GM12864 (cell line): ENCODE measurements at places on chromosomes 11 and 22.

- DNase-seq, result no peak
Observed at GRCh38 chr11:117823946-117824420, 561 bp downstream of the FXYD2 start.

DNA sequence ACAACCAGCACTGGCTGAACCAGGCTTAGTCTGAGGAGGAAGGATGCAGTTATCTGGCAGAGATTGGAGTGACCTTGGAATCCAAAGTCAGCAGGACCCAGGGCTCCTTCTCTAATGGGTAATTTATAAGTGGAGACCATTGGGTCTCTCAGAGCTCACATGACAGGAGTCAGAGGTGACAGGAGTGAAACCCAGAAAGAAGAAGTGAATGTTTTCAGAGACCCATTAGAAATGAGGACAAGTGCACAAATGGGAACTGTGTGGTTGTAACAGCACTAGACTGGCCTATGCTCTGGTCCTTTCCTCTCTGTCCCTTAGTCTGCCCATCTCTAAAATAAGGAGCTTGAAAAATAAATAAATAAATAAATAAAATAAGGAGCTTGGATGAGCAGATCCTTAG is 107.4 kb downstream of the SERGEF start:
- DNase-seq, result no peak

DNA sequence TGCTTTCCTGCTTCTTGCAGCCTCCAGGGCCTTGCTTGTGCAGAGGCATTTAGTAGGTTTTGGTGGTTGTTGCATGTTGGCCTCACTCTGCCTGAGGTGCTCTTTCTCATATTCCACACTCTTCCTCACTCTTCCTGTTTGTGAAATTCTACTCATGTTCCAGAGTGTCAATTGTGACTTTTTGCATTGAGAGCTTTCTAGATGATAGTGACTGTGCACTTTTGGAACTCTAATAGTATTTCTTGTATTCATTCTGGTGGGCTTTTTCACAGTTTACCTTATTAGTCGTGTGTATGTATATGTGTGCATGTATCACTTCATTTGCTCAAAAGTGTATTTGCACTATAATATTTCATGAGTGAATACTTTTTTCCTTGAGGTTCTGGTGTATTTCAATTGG is 11.3 kb downstream of the HSD17B12 start:
- DNase-seq, result no peak

DNA sequence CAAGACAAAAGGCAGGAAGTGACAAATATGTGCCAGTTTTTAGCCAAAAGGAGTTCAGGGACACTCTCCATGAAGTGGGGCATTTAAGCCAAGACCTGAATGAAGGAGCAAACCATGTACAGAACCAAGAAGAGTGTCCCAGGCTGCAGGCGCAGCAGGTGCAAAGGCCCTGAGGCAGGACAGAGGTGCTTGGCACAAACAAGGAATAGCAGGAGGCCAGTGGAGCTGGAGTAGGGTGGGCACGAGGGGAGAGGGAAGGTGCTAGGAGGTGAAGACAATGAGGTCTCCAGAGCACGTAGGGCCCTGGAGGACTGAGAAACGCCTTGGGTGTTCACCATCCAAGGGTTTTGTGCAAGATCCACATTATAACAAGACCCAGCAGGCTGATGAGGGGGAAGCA is 474.1 kb downstream of the MN1 start:
- DNase-seq, result no peak

GRCh38 chr11:44565953-44566949 is 788 bp downstream of the CD82 start:
- DNase-seq, result no peak

DNA sequence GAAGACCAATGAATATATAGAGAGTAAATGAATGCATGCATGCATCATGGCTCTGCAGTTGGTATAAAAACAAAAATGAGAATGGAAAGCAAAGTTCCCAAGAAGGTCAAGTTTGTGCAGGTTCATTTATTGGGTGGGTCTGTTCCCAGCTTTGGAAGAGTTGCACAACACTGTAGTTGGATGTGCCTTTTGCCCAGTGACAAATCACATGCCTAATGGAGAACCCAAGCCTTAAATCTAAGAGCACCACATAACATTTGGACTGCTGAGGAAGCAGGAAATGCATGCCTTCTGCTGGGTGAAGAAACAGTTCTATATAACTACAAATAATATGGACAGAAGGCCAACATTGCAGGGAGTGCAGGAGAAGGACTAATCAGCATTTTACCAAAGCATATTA is 30.6 kb downstream of the PRCP start:
- no peak for DNase-seq

GRCh38 chr11:117392001-117392690 is 64.5 kb downstream of the CEP164 start:
- DNase-seq, result no peak

DNA sequence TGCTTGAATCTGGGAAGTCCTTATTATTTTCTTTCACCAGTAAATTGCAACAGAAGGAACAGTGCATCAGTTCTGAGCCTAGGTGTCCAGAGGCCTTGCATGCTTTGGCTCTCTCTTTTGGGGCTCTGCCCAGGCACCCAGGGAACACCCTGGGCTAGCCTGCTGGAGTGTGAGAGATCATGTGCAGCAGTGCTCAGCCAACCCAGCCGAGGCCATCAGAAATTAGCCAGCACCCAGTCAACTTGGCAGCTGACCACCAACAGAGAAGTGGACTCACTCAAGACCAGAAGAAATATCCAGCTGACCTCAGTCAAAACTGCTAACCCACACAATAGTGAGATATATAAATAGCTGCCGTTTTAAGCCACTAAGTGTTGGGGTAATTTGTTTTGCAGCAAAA is 11.2 kb upstream of the P4HA3 start:
- no peak for DNase-seq

- no peak for DNase-seq
Observed at GRCh38 chr22:19206287-19206686, 27.8 kb upstream of the SLC25A1 start.

GRCh38 chr11:133118563-133119268 is 413.6 kb downstream of the OPCML start:
- DNase-seq, result no peak

DNA sequence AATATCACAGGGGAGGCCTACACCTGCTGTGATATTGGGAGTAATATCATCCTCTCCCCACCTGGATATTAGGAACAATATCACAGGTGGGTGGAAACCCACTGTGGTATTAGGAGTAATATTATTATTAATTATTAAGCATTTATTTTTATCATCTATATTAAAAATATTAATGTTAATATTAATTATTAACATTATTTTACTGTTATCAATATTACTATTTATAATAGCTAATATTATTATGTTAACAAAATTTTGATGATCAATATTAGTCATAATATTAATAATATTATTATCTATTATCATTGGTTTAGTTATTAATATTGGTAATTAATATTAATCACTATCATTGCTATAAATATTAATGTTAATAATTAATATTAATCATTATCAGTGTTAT is 161.1 kb upstream of the API5 start:
- DNase-seq, result no peak

DNA sequence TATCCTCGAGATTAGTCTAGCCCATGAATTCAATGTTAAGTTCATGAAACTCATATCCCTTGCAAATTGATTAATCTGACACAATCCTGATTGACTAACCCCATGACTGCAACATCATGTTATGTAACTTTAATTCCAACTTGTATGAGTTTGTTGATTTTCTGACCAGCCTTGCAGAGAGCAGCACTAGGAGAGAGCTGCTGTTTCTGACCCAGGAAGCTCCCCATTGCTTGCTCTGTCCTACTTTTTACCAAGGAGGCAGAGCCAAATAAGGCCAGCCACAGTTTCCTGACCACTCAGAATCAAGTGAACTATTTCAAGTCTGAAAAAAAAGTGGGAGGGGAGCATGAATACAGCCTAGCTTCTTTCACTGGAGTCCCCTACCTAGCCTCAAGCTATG is 13.2 kb downstream of the MPZL3 start:
- DNase-seq, result no peak

DNA sequence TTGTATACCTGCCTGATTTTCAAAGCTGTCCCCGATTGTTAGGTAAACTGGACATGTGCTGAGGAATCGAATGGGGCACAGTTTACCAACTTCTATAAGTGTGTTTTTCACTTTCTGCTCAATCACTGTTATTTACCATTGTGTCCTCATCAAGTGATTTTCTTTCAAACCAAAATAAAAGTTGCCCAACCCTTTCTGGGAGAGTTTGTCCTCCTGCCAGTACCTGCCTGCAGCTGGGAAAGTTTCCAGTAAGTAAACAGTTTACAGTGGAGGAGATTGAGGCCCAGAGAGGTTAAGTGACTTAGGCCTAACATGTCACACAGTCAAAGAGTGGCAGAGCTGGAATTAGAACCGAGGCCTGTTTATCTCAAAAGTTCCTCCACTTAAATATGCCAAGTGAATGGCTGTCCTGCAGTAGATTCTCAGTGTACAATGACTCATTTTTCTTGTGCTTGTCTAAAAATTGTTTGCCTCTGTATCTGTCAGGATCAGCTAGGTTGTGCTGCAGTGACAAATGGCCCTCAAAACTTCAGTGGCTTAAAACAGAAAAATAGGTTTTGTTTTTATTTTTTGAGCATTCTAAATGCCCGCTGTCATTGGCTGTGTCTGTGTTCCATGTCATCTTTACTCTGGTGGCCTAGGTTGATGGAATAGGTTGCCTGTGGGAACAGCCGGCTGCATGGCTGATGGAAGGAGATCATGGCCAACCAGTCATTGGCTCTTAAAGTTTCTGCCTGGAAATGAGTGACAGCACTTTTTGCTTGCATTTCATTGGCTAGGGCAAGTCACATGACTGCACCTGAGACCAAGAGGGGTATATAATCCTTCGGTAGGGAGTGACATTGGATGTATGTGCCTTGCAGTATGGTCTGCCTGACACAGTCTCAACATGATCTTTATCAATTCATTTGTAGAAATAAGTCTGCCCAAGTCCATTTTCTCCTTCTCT is 61.8 kb upstream of the CRYBB3 start:
- DNase-seq, result peak; percentile 18

DNA sequence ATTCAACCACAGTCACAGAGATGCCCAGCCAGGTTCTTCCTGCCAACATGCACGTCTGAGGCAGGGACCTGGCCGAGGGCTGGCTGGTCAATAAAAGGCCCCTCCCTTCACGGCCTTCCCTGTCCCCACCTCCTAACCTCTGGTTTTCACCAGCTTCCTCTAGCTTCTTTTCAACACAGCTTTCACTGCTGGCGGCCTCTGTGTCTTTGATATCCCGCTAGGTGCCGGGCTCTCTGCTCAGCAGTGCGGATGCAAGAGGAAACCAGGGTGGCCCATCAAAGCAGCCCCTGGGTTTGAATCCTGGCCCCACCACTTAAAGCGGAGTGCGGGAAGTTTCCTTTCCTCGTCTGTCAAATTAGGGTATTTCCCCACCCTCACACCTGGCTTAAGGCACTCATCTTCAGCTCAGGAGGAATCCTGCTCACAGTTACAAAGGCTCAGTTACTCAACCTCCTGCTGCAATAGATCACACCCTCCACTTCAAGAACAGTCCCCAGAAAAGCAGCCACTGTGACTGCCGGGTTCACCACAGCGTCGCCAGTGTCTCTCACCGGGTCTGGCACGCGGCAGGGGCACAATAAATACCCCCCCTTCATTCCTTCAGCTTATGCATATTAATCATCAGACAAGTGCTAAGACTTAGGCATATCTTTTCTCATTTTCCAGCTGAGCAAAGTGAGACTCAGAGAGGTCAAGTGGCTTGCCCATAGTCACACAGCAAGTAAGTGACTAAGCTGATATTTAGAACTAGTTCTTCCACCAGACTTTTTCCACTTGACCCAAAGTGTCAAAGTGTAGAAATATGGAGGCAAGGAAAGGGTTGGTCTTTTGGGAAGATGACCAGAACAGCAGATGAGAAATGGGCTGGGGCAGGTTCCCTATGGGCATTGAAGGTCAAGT is 45.7 kb downstream of the TXN2 start:
- DNase-seq, result peak; percentile 69

DNA sequence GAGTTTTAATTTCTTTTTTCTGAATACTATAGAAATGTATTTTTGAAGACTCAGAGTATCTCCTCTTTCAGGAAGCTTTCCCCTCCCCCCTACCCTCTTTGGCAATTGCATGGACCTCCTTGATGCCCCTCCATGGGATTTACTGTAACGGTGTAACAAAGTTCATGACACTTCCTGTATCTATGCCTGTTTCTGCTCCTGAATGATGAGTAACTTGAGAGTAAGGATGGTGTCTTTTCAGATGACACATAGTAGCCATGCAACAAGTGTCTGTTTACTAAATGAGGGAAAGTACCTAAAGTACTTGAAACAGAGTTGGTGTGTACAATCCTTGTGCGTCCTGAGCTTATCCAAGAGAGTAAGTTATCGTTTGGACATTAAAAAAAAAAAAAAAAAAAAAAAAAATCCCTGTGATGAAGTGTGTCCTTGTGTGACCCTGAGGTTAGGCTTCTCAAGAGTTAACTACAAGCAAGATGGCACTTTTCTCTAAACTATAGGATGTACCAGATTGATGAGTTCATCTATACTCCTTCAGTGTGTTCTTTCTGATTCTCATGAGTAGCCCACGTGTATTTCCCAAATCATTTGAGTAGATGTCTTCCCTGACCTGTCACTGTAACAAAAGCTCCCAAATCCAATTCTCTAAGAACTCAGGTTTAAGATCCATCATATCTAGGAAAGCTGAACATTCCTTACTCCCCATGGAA is 7.4 kb downstream of the ETS1 start:
- DNase-seq, result no peak

DNA sequence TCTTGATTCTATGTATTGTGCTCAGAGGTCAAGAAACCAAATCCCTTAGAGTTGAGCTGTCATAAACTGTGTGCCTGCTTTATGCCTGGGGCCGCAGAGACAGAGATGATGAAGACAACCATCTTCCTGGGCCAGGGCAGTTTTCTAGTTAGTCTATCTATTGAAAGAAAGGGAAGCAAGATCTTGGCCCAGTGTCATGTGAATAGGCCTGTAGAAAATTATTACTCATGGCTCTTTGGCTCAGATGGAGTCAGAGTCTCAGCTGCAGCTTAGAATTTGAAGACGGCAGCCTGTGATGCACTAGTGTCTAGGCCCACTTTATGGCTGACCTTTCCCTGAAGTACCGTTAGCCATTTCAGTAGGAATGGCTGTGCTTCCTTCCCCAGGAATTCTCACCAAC is 112.0 kb downstream of the DBX1 start:
- DNase-seq, result no peak

- DNase-seq, result no peak
Observed at GRCh38 chr22:42068291-42068690, 2.3 kb downstream of the NAGA start.

DNA sequence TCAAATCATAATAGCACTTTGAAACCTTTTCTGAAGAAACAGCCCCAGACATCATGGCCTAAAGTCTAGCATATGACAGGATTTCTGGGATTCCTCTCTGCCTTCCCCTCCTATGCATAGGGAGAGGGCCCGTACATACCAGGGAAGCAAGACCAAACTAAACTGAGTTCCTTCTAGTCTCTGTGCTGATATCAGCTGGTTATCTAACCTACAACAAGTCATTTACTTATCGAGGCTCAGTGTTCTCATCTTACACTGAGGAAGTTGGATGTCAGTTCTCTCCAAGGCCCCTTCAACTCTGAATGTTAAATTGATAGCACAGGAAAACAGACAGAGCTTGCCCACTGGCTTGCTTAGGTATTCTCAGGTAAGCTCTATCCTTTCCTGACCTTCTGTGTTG is 17.0 kb upstream of the GRIK4 start:
- no peak for DNase-seq

GRCh38 chr11:121412711-121413415 is 39.3 kb upstream of the SORL1 start:
- no peak for DNase-seq

GRCh38 chr11:100930185-100930778 is 199.3 kb downstream of the PGR start:
- DNase-seq, result no peak

- no peak for DNase-seq
Observed at GRCh38 chr22:33005476-33005875, 52.7 kb downstream of the SYN3 start.
